ENCODE measurements at places on chromosomes 7 and 10.

GRCh38 chr10:74025380-74025978 is 27.6 kb downstream of the VCL start:
- DNase-seq = no peak

- no peak for DNase-seq
Measured at GRCh38 chr7:6165075-6165474, 107.3 kb downstream of the CYTH3 start.

DNA sequence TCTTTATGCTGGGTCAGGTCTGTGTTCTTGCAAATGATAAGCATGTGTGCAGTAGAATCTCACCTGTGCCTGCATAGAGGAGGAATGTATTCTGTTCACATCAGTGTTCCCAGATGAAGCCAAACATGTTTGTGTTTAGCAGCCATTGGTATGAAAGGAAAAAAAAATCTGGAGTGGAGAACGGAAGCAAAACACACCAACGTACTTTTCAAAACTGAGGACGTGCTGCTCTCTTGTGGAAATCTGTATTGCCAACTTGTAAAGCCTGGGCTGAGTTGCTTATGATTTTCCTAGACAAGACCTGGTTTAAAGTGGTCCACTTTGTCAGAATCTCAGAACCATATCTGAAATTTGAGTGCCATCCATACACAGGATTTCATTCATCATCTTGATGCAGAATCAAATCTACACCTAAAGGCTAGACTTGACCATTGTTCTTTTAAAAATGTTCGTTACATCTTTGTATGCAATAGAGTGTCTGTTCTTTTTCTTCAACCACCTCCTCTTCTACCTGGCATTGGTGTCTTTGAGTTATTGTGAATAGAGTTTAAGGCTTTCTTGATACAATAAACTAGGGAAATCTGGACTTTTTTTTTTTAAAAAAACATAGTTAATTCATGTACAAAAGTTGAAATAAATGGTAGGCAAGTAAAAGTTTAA is 367.7 kb downstream of the PHF14 start:
- DNase-seq = no peak

- DNase-seq = no peak
Measured at GRCh38 chr10:96606946-96607345, 20.1 kb upstream of the TM9SF3 start.

GRCh38 chr7:70154521-70155180 is 556.4 kb downstream of the AUTS2 start:
- no peak for DNase-seq

GRCh38 chr7:24050991-24051560 is 232.9 kb upstream of the NPY start:
- DNase-seq = no peak

DNA sequence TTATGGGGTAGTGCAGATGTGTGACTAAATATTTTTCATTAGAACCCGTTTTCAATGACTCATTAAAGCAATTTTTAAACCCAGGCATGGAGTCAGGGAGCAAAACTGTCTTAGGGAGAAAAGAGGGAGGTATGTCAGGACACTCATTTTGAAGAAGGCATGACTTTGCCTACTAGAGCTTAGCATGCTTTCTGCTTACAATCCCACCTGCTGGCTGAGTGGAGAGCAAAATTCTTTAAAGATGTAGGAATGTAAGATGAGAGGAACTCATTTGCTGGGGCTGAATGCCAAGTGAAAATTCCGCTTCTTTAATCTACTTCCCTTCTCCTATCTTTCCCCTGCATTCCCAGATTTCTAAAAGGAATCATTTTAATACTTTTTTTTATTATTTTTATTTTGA is 232.6 kb downstream of the GALNT17 start:
- DNase-seq = no peak

- DNase-seq = no peak
Measured at GRCh38 chr10:59007307-59008025, 169.0 kb upstream of the PHYHIPL start.

DNA sequence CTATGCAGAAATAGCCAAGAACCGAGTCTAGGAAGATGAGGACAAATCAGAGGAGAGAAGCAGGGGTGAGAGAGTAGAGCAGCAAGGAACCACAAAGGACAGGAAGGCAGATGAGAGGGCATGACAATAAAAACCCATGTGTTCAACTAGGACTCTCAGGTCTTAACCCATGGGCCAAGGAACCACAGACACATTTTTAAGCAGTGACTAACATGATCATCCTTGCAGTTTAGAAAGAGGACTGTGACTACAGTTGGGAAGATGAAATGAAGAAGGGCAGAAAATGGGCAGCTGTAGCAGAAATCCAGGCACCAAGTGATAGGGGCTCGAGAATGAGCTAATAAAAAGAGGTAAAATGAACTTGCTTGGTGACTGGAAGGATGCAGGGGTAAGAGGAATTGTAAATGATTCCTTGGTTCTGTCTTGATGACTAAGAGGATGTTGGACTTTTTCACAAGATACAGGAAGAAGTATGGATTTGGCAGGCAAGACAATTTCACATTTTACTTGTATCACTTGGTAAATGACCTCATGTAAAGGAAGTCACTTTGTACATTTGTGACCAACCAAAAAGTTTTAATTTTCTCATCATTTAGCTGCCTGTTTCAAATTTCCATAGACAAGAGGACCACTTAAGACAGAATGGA is 22.8 kb downstream of the SGMS1 start:
- DNase-seq = no peak

GRCh38 chr10:77940627-77941026 is 14.1 kb upstream of the DLG5 start:
- DNase-seq = no peak

DNA sequence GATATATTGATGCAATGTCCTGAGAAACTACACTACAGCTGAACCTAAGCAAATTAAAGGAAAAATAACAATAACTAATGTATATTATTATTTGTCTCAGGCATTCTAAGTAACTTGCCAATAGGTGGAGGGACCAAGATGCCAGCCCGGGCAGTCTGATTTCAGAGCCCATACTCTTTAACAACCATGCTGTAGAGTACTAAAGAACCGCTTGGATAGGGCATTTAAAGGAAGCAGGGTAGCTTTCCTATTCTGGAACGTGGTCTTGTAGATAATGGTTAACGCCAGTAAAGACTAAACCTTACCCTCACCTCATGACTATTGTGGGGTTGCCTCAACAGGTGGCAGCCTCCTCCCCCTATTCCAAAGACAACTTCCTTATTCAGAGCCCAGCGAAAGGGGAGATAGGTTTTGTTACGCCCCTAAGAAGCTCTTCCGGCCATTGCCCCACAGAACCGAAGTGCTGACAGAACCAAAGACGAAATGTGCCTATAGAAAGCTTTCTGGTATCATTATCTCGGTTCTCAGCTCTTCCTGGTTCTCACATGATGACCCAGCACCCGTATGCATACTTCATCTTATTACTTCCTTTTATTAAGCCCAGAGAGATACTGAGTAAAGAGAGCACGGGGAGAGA is 707 bp upstream of the C1GALT1 start:
- DNase-seq = peak; percentile 18

GRCh38 chr10:3853016-3853415 is 68.0 kb upstream of the KLF6 start:
- no peak for DNase-seq

DNA sequence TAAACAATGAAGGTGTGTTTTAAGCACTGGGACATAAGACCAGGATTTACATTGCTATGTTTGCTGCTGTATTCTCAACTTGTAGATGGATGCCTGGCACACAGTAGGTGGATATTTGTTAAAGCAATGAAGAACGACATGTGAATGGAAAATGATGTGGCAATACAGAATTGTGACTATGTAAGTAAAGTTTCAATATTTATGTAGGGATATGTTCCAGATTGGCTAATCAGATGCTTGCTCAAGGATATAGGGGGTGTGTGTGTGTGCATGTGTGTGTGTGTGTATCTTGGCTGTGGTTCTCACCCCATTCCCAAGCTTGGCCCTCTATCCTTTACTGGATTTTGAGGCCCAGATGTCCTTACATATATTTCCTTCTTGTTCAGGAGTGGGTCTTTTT is 42.7 kb upstream of the LAMB1 start:
- DNase-seq = no peak

GRCh38 chr7:9557853-9558252 is 1124.4 kb downstream of the NXPH1 start:
- no peak for DNase-seq

GRCh38 chr10:127135844-127136577 is 60.4 kb downstream of the INSYN2A start:
- DNase-seq = no peak
